ENCODE measurements at places on chromosomes 6 and 20.

- DNase-seq: peak; percentile 2
These were observed 374.1 kb upstream of the MANEA start for GRCh38 chr6:95203153-95203754.

GRCh38 chr6:14762077-14762476 is 483.8 kb upstream of the JARID2 start:
- no peak for DNase-seq

DNA sequence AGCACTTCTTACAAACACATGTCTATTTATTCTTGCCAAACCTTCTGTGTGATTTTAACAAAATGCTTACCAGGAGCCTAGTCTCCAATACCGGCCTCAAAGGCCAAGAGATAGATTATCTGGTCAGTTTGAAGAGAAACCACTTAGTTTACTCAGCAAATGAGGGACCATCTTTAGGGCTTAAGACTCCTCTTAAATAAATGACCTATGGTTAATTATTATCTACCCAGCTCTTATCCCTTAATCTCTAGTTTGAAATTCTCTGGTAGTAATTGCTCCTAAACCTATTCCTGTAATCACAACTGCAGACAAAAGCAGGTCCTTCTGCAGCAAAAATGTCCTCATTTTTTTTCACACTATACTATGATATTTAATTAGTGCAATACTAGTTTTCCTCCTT is 301.8 kb downstream of the KIF16B start:
- no peak for DNase-seq

DNA sequence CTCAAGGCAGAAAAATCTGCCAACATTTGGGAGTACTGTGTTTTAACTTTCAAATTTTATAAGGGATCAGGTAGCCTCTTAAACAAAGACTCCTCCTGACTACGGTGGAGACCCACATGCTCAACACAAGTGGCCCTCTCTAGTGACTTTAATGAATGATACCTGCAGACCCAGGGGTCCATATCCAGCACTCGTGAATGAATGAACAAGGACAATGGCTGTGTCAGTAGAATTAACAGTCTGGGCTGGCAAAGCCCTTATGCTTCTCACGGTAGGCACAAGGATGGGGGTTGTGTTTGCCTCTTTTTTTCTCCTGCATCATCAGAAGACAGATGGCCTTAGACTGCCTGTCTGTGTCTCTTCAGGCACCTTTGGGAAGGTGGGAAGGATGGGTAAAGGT is 112.6 kb upstream of the TRAF3IP2 start:
- DNase-seq: no peak

DNA sequence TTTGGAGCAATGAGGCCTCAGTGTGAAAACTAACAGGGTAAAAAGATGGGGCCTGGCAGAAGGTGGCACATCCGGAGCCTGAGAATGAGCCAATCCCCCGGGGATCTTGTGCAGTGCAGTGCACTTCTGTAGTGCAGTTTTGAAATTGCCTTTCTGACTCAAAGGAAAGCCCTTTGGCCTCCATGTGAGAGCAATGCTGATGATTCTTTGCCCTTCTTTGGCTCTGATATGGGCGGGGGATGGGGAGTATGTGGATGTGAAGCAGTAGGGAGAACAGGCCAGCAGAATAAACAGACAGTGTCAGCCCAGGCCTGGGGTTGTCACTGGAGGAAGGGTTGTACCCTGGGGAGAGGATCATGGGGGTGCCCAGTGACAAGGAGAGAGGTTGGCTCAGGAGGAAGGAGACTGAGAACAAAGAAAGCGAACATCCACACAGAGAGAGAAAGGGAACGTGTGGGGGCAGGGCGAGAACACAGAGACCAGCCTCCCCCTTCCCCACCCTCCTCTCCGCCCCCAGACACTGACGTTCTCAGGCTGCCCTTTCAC is 351.2 kb downstream of the CDC5L start:
- DNase-seq: no peak

GRCh38 chr6:73823832-73824231 is 127.8 kb downstream of the CD109 start:
- no peak for DNase-seq
